Stimulated activated CD4-positive, alpha-beta T cell treated with anti-CD3 and anti-CD28 coated beads, Interleukin-2, amount 100 ng/mL, for 48 hours (primary cell): ENCODE measurements at places on chromosomes 1 and 21.

GRCh38 chr1:187952446-187952845 is 1123.7 kb downstream of the PLA2G4A start:
- no peak for DNase-seq

DNA sequence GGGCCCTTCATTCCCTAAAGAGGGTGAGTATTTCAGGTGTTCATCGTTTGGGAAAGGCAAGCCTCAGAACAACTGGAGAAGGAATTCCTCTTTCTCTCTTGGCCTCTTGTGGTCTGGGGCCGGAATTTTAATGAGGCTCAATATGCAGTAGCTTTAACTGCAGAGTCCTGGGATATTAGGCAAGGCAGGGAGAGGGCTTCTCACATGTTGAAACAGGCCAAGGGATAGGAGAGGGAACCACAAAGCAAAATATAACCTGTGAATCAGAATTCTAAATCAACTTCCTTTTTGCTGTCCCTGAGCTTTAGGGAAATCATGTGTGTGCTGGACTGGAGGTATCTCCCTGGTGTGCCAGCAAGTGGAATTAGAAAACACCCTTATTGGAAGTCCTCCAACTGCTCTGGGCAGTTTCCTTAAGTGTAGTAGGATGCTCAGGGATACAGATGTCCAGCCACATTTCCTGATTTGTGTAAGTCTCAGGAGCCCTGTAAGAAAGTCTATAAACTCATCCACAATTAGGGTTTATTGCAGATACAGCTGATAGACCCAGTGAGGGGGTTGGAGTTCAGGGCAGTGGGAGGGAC is 215.8 kb upstream of the ZRANB2 start:
- no peak for DNase-seq

DNA sequence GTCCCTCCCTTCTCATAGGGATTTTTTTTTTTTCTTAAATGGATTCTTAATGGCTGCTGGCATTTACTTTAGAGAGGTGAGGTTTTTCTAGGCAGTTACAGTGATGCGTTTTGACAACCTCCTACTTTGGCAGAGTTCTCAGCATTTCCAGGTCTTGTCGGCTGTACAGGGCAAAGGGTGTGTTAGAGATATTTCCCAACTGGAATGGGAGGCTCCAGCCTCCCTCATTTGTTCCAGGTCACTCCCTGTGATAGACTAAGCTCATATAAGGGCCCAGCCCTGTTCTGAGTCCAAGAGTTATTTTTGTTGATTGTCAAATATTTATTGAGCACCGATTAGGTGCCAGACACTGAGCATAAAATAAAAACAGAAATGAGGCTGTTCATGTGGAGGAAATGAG is 7.6 kb upstream of the XKR8 start:
- DNase-seq: no peak

GRCh38 chr1:85330711-85331290 is 54.4 kb upstream of the BCL10 start:
- no peak for DNase-seq

GRCh38 chr1:15709226-15709625 is 25.1 kb downstream of the PLEKHM2 start:
- no peak for DNase-seq

GRCh38 chr1:30569384-30569783 is 154.0 kb downstream of the MATN1 start:
- no peak for DNase-seq

- DNase-seq: no peak
These were observed 610.6 kb upstream of the ZP4 start for GRCh38 chr1:238501290-238501689.

- no peak for DNase-seq
These were observed 354.9 kb downstream of the BARHL2 start for GRCh38 chr1:90362163-90362562.

GRCh38 chr1:19081218-19081893 is 124.9 kb upstream of the IFFO2 start:
- no peak for DNase-seq

- DNase-seq: no peak
These were observed 123.4 kb downstream of the AK5 start for GRCh38 chr1:77405186-77405585.

DNA sequence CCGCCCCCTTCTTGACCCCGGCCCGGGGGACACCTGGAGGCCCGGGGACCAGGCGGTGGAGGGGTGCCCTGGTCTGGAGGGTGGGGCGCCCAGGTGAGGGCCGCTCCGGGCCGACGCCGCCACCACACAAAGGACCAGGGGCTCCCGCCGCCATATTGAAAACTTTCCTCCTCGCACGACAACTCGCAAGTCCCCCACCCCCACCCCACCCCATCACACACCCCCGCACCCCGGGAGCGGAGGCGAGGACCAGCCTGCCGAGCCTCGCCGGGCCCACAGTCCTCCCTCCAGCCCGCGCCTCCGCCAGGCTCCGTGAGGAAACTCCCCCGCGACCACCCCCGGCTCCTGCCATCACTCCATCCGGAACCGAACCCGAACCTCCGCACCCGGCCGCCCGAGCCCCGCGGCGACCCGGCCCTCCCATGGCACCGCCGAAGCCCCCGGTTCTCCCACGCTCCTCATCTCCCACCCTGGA is 733 bp downstream of the KDM5B start:
- peak; percentile 13 for DNase-seq

DNA sequence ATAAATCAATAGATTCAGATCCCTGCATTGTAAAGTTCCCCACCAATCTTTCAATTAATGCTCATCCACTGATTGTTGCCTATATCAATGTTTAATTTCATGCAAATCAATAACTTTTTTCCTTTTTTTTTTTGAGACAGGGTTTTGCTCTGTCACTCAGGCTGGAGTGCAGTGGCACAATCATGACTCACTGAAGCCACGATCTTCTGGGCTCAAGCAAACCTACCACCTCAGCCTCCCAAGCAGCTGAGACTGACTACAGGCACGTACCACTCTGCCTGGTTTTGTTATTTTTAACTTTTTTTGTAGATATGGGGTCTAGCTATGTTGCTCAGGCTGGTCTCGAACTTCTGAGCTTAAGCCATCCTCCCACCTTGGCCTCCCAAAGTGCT is 25.7 kb downstream of the DIO1 start:
- no peak for DNase-seq

GRCh38 chr21:41579692-41580091 is 71.7 kb upstream of the TMPRSS2 start:
- no peak for DNase-seq

DNA sequence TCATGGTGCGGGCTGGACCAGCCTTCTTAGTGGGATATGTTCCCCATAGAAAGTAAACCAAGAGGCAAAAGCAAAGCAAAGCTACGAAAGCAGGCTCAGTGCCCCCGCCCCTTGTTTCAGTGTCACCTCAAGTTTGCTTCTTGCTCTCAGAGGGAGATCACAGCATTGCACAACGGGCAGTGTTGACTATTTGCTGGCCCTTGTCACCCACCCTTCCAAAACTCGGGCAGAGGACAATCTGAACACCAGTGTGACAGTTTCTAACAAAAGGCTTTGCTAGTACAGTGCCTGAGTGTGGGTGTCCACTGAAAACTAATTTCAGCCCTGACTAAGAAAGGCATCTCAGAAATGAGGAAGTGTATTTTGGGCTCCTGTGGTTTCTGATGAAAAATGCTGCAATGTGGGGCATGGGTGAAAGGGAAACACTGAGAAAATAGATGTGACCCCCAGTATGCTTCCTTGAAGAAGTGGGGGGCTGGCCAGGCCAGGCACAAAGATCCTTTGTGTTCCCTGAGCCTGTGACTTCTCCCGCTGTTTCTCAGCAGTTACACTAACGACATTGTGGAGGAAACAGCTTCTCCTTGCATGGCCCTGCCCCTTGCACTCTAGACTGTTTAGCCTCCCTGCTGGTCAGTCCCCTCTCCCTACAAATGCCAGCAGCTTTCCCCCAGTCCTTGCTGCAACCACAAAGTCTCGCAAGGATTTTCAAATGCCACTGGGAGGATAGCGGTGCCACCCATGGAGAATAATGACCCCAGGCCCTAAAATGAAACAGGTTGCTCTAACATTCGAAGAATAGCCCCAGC is 33.3 kb upstream of the KCNE1 start:
- DNase-seq: no peak

DNA sequence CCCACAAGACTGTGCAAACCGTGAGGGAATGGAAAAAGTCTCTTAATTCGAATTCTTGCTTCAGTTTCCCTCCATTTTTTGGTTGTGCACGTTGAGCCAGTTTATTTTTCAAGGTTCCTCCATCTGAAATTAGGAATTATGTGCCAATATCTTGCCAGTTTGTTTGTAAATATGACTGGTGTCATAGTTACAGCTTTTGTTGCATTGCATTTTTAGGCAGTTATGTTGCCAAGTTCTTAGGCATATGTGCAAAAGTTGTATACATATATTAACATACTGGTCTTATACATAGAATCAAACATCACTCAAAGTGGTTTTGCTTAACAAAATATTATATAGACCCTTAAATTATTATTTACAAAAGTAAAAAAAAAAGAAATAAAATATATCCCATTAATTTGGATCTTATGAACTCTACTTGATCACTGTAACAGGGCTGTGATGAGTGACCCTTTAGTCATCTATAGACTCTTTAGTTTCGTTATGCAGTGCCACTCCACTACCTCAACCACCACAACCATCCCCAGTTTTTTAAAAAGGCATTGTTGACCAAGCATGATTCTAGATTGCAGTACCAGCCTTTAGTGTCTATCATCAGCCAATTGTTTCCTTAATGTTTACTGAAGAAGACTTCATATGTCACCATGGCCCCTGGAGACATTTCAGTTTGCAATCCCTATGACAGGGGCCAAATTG is 20.9 kb upstream of the DYNLT5 start:
- no peak for DNase-seq

- no peak for DNase-seq
These were observed 422.6 kb upstream of the NEGR1 start for GRCh38 chr1:72704841-72705477.

DNA sequence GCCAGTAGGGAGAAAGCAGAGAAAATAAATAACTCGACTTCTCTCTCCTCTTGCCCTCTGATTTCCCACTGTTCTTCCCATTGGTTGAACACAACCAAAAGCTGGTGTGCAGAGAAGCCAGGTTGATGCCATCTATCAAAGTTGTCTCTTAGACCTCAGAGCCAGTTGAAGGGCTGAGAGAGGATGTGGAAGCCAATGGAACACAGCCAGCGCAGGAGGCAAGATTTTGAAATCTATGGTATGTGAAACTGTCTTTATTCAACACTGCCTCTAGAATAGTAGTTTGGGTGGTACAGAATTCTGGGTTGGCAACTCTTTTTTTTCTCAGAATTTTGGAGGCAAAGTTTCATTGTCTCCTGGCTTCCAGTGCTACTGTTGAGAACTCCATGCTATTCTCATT is 11.3 kb upstream of the SMAP2 start:
- no peak for DNase-seq

DNA sequence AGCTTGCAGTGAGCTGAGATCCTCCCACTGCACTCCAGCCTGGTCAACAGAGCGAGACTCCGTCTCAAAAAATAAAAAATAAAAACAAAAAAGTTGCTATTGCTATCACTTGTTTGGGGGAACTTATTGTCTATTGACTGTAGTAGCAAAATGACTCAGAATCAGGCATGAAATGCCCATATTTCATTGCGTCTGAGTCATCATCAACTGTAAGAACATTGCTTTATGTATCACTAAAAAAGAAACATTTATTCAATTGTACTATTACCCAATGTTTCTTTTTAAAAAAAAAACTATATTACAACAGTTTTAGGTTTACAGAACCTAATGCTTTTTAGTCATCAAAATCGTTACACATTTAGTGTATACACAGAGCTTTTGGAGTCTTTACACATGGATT is 91.0 kb upstream of the FMN2 start:
- no peak for DNase-seq

GRCh38 chr1:183349201-183349711 is 68.9 kb downstream of the NMNAT2 start:
- DNase-seq: no peak

- no peak for DNase-seq
These were observed 2.7 kb downstream of the FCER1G start for GRCh38 chr1:161217831-161218230.

DNA sequence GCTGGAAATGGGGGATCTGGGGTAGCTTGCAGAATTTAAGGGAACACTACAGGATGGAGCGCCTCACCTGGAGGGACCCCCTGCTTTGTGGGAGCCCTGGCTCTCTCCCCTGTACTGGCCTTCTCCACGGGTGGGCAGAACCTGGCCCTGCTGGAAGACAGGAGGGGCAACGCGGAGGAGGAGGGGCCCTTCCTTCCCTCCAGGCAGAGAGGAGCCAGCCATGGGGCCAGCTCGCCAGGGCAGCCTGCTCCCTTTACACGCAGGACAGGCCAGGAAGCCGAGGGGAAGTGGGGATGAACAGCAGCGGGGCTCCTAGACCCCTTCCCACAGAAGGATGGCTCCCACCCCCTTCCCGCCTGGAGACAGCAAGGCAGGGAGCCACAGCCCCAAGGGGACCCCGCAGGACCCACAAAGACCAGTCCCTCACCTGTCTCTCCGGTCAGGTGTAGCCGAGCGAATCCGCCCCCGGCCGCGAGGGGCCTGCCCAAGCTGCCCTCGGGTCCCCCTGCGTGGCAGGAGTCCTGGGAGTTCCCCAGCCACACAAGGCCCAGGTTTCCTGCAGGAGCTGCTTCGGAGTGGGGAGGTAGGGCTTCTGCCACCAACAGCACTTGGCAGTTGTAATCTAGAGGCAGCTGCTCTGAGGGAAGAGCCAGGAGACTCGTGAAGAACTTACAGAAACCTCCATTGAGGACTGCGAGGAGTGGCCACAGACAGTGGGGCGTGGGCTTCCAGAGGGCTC is 1.6 kb upstream of the SLC19A1 start:
- no peak for DNase-seq

DNA sequence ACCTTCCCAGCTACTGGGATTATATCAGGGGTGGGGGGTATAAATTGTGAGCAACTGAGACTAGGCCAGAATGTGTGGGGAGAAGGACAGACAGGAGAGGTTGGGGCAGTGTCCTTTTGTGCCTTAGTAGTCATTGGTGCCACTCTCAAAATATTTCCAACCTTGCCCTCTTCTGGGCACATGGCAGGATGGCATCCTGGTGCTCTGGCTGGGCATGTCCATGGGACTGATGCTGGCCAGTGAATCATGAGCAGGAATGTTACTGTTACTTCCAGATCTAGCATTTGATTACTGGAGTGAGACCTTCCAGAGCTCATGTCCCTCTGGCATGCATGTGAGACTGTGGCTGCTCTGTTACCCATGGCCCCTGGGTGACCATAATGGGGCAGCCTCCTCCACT is 151.2 kb downstream of the MATN1 start:
- DNase-seq: no peak

DNA sequence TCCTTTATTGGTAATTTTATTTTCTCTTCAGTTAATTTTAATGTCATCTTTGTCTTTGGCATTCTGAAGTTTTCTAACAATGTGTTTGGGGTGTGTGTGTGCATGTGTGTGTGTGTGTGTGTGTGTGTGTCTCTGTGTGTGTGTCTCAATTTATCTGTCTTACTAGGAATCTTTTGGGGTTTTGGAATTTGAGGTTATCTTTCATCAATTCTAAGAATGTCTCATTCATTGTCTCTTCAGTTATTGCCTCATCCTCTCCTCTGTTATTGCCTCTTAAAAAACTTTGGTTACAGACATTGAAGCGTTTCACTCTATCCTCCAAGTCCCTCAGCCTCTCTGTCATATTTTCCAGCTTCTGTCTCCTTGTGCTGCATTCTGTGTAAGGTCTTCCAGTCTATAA is 18.1 kb upstream of the SAMD13 start:
- no peak for DNase-seq

GRCh38 chr21:32949701-32950100 is 76.0 kb upstream of the OLIG2 start:
- no peak for DNase-seq

- no peak for DNase-seq
These were observed 8.8 kb upstream of the TGFB2 start for GRCh38 chr1:218336328-218336727.

- peak; percentile 39 for DNase-seq
These were observed 517 bp upstream of the H3-3A start for GRCh38 chr1:226061841-226062557.

GRCh38 chr1:25676488-25676887 is 59.9 kb downstream of the MAN1C1 start:
- no peak for DNase-seq
